Sigmoid colon (tissue), 7 donors: ENCODE measurements at places on chromosomes 7 and 10.

- DNase-seq = no peak
These were observed 717.8 kb downstream of the LRMDA start for GRCh38 chr10:76149182-76149581.

DNA sequence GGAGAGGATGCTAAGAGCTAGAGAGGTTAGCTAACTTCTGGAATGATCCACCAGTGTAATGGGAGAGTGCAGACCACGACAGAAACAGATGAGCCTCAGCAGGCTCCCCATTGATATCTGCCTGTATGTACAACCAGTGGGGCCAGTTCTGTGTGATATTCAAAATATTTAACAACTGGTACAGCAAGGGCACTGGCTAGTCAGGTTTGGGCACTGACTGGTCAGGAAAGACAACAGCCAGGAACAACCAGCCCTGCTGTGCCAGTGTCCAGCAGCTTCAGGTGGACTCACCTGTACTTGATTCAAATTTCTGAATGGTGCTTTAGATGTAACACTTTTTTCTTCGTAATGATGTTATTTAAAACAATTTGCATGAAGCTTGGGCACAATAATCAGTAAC lies 5.9 kb upstream of the TRIL start:
- no peak for DNase-seq

- no peak for DNase-seq
These were observed 63.3 kb upstream of the PAPSS2 start for GRCh38 chr10:87596351-87596750.

GRCh38 chr10:128083191-128083895 lies 42.9 kb downstream of the MKI67 start:
- DNase-seq = peak; percentile 46

GRCh38 chr10:74344306-74344705 lies 193.3 kb downstream of the ADK start:
- no peak for DNase-seq

DNA sequence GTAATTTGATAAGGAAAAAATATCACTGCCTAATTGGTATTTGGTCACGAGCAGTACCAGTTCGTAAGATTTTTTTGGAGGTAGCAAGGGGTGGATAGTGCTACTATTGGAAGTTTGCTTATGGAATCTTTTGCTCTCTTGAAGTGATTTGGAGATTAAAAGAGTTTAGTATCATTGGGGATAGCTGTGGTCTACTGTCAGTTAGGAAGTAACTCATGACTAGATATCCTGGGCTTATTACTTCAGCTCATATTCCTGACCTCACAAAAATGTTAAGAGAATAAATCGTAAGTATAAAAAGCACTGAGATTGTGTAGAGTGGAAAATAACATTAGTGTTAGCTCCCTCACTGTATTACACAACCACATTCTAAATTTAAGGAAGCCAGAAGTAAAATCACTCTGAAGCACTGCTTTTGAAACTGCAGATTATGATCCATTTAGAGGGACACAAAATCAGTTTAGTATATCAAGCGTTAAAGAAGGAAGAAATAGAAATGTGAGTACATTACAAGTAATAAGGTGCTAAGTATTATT lies 22.6 kb downstream of the SGPL1 start:
- DNase-seq = no peak
